Foreskin keratinocyte (primary cell): ENCODE measurements at places on chromosomes 1 and 21. TPM values are rescaled to one million over a fixed set of nuclear protein-coding genes. Genes with fewer than 3 reads are reported as not detected.

- no peak for DNase-seq
Measured at GRCh38 chr1:109312978-109313775, 6.4 kb upstream of the MYBPHL start.

The HPDL gene
- total RNA-seq = 2.0 and 2.2 TPM in 2 replicates

- DNase-seq = peak; percentile 40
Measured at GRCh38 chr1:110055493-110056284, 14.8 kb downstream of the ALX3 start.

The TRIM45 gene
- 2.3 and 2.9 TPM in 2 replicates for total RNA-seq

DNA sequence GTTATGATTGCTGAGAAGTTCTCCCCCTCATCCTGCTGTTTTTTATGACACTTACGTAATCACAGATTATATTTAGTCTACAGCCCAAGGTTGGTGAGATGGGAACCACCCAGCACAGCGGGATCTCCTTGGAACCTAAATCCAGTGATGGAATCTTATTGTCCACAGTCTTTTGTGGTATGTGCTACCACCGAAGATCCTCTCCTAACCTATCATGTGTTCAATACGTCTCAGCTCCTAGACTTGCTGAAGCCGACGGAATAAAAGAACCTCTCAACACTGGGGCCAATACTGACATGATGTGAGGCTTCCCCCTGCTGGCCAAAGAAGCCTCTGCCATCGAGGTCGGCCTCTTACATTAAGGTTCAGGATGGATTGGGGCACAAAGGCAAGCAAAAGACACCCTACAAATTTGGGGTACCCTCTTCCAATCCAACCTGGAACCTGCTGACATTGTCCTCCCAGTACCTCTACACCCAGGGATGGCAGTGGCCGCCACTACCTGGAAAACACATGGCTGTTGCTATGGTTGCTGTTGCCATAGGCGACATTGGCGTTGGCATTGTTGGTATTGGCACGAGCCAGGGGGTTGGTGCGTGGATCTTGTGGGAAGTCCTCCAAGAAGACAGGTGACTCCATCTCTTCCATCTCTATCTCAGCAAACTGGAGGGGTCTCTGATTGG lies 19.4 kb upstream of the KIF21B start:
- peak; percentile 22 for DNase-seq

DNA sequence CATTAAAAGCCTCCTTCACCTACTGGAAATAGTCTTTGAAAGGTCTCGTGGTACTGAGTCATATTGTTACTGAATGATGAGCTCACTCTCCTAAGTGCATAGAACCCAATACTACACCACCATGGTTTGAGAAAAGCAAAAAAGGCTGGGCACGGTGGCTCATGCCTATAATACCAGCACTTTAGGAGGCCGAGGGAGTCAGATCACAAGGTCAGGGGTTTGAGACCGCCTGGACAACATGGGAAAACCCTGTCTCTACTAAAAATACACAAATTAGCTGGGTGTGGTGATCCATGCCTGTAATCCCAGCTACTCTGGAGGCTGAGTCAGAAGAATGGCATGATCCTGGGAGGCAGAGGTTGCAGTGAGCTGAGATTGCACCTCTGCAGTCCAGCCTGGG lies 3.3 kb upstream of the HNRNPCL1 start:
- DNase-seq = peak; percentile 70
